ENCODE measurements at places on chromosomes 2 and 18. TPM values are rescaled to one million over a fixed set of nuclear protein-coding genes. Genes with fewer than 3 reads are reported as not detected.

SPR gene
- total RNA-seq = 0.52 TPM

SLC23A3 gene
- 2.7 TPM for total RNA-seq

L3MBTL4 gene
- total RNA-seq = 0.85 TPM

ATG9A gene
- 52.6 TPM for total RNA-seq

IGFBP5 gene
- not detected for total RNA-seq

MALL gene
- 0.88 TPM for total RNA-seq

LBH gene
- total RNA-seq = 573 TPM

NTSR2 gene
- total RNA-seq = not detected

MERTK gene
- 0.55 TPM for total RNA-seq

SLC8A1 gene
- 0.22 TPM for total RNA-seq

SPP2 gene
- not detected for total RNA-seq

CHST10 gene
- total RNA-seq = 6.4 TPM

RBM43 gene
- 30.6 TPM for total RNA-seq

ACVR2A gene
- total RNA-seq = 11.1 TPM

PARD3B gene
- total RNA-seq = 3.8 TPM

PLCL1 gene
- 7.1 TPM for total RNA-seq

SOX11 gene
- total RNA-seq = not detected

FARP2 gene
- total RNA-seq = 20.1 TPM

YES1 gene
- total RNA-seq = 17.9 TPM

PAIP2B gene
- 12.1 TPM for total RNA-seq

VWA3B gene
- not detected for total RNA-seq

CDH19 gene
- total RNA-seq = not detected

RFTN2 gene
- total RNA-seq = 0.47 TPM

LDLRAD4 gene
- total RNA-seq = 56.8 TPM

TIMM21 gene
- 25.8 TPM for total RNA-seq

CPS1 gene
- total RNA-seq = 0.55 TPM

NGEF gene
- total RNA-seq = not detected

MAT2A gene
- 205 TPM for total RNA-seq

CERKL gene
- not detected for total RNA-seq

ARHGEF4 gene
- 10.2 TPM for total RNA-seq

All from naive thymus-derived CD8-positive, alpha-beta T cell (primary cell).